Vein endothelial cell (primary cell): ENCODE measurements at places on chromosomes 12 and 14. TPM values are rescaled to one million over a fixed set of nuclear protein-coding genes. Genes with fewer than 3 reads are reported as not detected.

Gene TAS2R46
- 2.9 and 3.1 TPM in 2 replicates for total RNA-seq

Gene VASH1
- 68.9 and 72.5 TPM in 2 replicates for total RNA-seq

Gene BIN2
- not detected in 2 replicates for total RNA-seq

Gene KRT85
- total RNA-seq: not detected in 2 replicates

Gene KRT82
- total RNA-seq: not detected in 2 replicates
